Neural progenitor cell (in vitro differentiated cells): ENCODE measurements at places on chromosomes 1 and 21. TPM values are rescaled to one million over a fixed set of nuclear protein-coding genes. Genes with fewer than 3 reads are reported as not detected.

DNA sequence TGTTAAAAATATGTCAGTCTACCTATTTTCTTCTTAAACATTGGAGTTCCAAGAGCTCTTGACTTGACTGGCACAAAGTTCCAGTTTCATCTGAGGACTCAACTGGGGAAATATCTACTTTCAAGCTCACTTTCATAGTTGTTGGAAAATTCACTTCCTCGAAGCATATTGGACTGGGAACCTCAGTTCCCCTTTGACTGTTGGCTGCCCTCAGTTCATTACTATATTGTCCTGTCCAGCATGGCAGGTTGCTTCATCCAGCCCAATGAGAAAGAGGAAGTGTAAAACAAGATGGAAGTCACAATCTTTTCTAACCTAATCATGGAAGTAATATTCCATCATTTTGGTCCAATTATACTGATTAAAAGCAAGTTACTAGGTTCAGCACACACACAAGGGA lies 54.3 kb downstream of the ZNF697 start:
- DNase-seq, result no peak

- DNase-seq, result no peak
Measured at GRCh38 chr1:198754670-198755069, 115.8 kb downstream of the PTPRC start.

DNA sequence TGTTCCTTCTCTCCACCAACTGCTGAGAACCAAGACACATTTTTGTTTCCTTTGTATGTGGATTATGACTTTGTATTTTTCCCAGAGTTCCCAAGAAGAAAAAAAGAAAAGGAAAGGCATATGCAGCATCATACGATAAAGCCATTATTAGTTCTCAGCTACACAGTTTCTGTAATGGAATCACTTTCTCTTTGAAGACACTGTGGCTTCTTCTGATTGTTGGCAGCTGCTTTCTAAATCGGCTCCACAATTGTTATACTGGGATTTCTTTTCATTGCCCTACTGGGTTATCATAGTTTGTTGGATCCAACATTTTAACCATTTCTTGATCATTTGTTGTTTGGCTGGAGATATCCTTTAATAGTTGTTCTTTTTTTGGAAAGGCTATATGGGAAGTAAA lies 89.5 kb upstream of the HIVEP3 start:
- no peak for DNase-seq

DNA sequence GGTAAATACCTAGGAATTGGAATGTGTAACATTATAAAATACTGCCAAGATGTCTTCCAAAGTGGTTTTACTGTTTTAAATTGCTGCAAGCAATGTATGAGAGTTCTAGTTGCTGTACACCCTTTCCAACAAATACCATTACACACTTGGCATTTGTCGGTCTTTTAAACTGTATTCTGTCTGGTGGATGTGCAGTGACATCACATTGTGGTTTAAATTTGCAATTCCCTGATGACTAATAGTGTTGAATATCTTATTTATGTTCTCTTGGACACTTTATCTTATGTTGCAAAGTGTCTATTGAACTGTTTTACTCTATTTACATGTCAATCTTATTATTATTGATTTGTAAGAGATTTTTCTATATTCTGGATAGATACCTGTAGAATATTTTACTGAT lies 561.2 kb upstream of the B3GALT2 start:
- no peak for DNase-seq

Gene TESK2
- total RNA-seq, result 10.5 and 14.9 TPM in 2 replicates

Gene COPA
- 82.6 and 83.3 TPM in 2 replicates for total RNA-seq
